Hematopoietic multipotent progenitor cell treated with erythropoietin and hydrocortisone succinate and interleukin-3 and kit ligand, for 6 days (in vitro differentiated cells): ENCODE measurements at places on chromosomes 4 and X.

GRCh38 chr4:101019941-101020401 is 327.4 kb downstream of the PPP3CA start:
- DNase-seq = peak; percentile 9

- DNase-seq = no peak
Measured at GRCh38 chr4:2786794-2787229, 6.1 kb upstream of the SH3BP2 start.

DNA sequence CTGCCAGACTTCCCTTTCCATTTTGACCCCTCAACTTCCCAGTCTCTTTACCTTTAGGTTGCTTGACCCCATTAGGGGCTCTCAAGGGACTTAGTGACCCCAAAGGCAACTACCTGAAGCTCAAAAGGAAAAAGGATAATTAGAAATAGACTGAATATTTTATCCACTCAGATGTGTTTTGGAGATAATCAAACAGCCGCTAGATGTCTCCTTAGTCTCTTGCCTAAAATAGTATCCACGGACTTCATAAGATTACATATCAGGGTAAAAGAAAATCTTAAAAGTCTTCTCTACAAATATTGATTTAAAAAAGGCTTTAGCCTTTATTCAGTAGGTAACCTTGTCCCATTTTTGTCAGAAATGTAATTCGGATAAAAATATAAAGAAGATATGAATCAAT is 21.0 kb upstream of the RHOXF2 start:
- no peak for DNase-seq

- DNase-seq = peak; percentile 57
Measured at GRCh38 chr4:37978248-37978924, 18.2 kb downstream of the PTTG2 start.

GRCh38 chr4:61201961-61202637 is 2.0 kb downstream of the ADGRL3 start:
- DNase-seq = no peak

- DNase-seq = no peak
Measured at GRCh38 chrX:11757397-11757718, 679 bp upstream of the MSL3 start.

GRCh38 chr4:185282968-185283367 is 73.6 kb downstream of the SNX25 start:
- DNase-seq = no peak

DNA sequence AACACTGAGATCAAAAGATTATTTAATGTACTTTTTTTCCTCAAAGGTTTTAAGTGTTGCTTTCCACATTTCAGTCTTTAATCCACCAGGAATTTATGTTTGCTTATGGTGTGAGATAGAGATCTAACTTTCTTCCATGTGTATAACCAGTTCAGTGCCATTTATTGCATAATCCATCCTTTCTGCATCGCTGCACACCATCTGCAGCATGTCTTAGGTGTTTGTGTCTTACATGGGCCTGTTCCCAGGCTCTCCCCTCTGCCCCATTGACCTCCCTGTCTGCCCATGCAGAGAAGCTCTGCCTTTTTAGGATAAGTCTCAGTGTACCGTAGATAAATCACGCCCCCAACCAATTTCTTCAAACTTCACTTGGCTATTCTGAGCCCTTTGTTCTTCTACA is 30.3 kb downstream of the NSDHL start:
- DNase-seq = no peak

DNA sequence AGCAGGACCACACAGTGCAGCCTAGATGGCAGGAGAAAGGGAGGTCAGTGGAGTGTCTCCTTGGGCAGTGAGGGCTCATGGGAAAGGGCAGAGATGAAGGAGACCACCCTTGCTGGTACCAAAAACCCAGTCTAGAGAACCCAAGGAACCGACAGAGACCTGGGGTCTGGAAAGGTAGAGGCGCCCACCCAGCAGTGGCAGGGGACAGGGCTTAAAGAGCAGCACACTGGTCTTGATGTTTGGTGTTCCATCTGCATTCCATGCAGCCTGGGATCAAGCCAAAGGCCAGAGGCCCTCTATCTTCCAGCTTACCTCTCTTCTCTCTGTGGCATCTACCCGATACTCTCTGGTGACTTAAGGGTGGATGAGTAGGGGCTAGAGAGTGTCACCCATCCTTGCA is 127.5 kb downstream of the PJA1 start:
- no peak for DNase-seq
